Type B pancreatic cell (in vitro differentiated cells): ENCODE measurements at places on chromosomes 12 and 14.

DNA sequence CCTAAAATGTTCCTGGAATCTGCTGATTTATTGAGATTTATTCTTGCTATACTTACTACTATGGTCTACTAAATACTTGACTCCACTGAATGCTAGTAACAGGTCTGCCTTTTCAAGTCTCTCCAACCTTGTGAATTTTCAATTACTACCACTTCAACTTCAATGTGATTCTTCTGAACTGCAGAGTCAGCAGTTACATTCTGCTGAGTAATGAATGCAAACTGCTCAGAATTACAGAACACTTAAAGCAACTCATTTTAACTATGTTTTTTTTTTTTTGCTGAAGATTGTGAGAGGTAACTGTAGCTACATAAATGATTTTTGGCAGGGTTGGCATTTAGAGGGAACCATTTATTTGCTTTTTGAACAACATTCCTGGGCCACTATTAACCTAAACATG, 41.8 kb downstream of the ARF6 start:
- H3K27ac ChIP-seq, result peak overlapping the region; percentile 2
- no peaks in the 10 kb centered on the region for H3K27me3 ChIP-seq
- DNase-seq, result no peak
- H3K4me1 ChIP-seq, result no peaks in the 10 kb centered on the region
- H3K4me3 ChIP-seq, result no peak overlapping the region

DNA sequence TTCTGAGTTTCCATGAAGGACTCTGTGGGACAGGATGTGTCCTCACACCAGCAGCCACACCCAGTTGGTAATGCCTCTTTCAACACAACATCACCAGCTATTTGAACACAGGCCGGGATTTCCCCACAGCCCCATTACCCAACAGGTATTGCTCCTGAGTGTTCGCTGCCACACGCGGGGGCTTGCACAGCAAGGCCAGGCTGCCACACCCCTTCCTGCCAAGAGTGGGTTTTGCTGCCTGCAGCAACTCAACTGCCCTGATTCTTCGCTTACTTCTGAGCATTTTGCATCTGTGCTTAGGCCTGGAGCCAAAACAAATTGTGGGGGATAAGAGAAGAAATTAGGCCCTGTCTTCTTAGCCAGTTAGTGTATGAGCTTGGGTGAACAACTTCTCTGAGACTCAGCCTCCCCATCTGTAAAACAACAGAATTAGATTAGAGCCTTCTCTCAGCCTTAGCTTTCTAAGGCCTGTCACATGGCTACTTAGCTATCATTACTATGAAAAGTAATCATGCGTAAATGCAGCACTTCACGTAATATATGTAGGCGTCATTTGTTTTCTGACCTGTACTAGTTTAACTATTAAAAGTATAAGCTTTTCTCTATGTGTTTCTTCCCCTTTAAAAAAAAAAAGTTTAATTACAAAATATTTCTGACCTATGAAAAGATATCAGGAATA, 20.0 kb downstream of the CKAP4 start:
- peaks cover 15% of the 10 kb centered on the region for H3K4me1 ChIP-seq
- no peak overlapping the region for H3K4me3 ChIP-seq
- peak overlapping the region; percentile 52 for H3K27ac ChIP-seq

GRCh38 chr14:46051796-46052195, 599.8 kb downstream of the RPL10L start:
- H3K4me3 ChIP-seq, result no peak overlapping the region
- no peaks in the 10 kb centered on the region for H3K36me3 ChIP-seq
- no peaks in the 10 kb centered on the region for H3K4me1 ChIP-seq
- no peak overlapping the region for H3K27ac ChIP-seq
- H3K27me3 ChIP-seq, result no peaks in the 10 kb centered on the region
- no peak for DNase-seq

DNA sequence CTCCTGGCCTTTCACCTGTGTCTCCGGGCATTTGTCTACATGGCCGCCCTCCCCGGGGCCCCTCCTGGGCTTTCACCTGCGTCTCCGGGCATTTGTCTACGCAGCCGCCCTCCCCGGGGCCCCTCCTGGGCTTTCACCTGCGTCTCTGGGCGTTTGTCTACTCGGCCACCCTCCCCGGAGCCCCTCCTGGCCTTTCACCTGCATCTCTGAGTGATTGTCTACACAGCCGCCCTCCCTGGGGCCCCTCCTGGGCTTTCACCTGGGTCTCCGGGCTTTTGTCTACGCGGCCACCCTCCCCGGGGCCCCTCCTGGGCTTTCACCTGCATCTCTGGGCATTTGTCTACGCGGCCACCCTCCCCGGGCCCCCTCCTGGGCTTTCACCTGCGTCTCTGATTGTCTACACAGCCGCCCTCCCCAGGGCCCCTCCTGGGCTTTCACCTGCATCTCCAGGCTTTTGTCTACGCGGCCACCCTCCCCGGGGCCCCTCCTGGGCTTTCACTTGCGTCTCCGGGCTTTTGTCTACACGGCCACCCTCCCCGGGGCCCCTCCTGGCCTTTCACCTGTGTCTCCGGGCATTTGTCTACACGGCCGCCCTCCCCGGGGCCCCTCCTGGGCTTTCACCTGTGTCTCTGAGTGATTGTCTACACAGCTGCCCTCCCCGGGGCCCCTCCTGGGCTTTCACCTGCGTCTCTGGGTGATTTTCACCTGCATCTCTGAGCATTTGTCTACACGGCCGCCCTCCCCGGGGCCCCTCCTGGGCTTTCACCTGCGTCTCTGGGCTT, 68.0 kb upstream of the GALNT9 start:
- H3K36me3 ChIP-seq, result no peaks in the 10 kb centered on the region

DNA sequence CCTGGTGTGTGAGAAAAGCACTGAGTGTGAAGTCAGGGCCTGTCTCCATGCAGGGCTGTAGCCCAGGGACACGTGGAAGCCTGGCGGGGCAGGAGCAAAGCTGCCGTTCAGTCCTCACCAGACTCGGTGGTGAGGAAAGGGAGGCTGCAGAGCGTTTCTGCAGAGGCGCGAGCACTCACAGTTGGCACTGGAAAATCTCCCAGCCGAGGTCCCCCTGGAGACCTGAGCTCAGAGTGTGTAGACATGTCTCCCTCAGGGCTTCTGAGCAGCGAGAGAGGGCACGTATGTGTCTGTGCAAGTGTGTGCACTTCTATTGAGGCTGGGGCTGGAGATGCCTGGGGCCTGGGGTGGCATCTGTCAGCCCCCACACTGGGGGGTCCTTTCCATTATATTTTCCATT, 11.0 kb upstream of the HHIPL1 start:
- peaks cover 21% of the 10 kb centered on the region for H3K4me1 ChIP-seq
- DNase-seq, result no peak
- H3K36me3 ChIP-seq, result no peaks in the 10 kb centered on the region
- no peak overlapping the region for H3K4me3 ChIP-seq
- H3K27ac ChIP-seq, result no peak overlapping the region

DNA sequence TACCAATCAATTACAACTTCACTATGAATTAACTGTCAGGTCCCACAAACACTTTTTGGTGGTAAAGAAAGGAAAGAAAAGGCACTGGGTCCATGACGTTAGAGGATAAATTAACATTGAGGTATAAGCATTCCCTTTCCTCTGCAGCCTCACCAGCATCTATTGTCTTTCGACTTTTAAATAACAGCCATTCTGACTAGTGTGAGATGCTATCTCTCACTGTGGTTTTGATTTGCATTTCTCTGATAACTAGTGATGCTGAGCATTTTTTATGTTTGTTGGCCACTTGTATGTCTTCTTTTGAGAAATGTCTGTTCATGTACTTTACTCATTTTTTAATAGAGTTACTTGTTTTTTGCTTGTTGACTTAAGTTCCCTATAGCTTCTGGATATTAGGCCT, 9.4 kb downstream of the ANKS1B start:
- H3K27ac ChIP-seq, result no peak overlapping the region
- no peak overlapping the region for H3K4me3 ChIP-seq
- peaks cover 14% of the 10 kb centered on the region for H3K27me3 ChIP-seq
- H3K4me1 ChIP-seq, result no peaks in the 10 kb centered on the region

DNA sequence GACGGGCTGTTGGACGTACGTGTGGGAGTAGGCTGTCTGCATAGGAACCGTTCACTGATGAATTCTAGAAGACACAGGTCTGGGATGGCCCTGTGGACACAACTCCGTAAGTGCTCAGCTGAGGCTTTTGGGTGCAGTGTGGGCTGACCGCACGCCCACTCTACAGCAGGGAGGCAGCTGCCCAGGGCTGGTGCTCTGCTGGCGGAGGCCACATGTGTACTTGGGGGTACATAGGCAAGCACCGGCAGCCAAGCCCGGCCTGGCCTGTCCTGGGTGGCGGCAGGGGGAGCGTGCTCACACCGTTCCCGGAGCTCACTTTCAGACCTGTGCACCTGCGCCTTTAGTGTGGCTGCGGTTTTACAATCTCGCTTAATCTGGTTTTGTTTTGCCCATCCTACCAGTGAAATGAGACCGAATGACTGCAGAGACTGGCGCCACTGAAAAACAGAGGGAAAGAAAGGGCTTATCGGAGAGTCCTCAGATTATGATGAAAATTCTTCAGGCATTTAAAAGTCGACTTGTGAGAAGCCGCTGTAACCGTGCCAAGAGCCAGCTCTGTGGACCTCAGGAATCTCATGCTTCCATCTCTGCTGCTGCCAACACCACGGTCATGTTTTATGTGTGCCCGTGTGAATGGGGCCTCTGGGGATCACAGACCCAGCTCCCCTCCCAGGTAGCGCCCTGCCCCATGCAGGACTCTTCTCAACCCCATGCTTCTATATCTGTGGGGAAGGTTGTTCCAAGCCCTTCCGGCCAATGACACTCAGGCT, 45.8 kb downstream of the SSH1 start:
- no peak overlapping the region for H3K4me3 ChIP-seq
- peaks cover 30% of the 10 kb centered on the region for H3K36me3 ChIP-seq
- no peaks in the 10 kb centered on the region for H3K27me3 ChIP-seq
- H3K27ac ChIP-seq, result no peak overlapping the region
- DNase-seq, result no peak
- peaks cover 18% of the 10 kb centered on the region for H3K4me1 ChIP-seq

DNA sequence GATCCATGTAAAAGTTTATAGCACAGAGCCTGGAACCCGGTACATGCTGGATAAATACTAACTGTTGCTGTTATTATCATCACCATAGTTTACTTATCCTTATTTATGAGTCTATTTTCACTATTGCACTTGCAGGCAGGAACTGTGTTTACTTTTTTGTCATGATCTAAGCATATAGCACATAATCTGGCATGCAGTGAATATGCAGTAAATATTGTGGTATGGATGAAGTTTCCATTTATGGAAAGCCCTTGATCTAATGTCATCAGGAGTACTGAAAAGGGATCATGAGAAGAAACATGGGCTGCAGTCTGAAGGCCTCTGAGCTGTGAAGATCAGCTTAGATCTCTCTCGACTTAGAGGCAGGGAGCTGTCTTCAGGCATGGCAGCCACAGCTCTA, 91.6 kb downstream of the KCNK13 start:
- peaks cover 1% of the 10 kb centered on the region for H3K4me1 ChIP-seq
- H3K4me3 ChIP-seq, result no peak overlapping the region
- H3K36me3 ChIP-seq, result no peaks in the 10 kb centered on the region
- no peaks in the 10 kb centered on the region for H3K27me3 ChIP-seq
- no peak overlapping the region for H3K27ac ChIP-seq

- H3K27ac ChIP-seq, result no peak overlapping the region
- no peak for DNase-seq
- H3K27me3 ChIP-seq, result no peaks in the 10 kb centered on the region
- peak overlapping the region; percentile 2 for H3K4me3 ChIP-seq
Observed at GRCh38 chr14:54730156-54730961, 163.4 kb downstream of the SAMD4A start.

DNA sequence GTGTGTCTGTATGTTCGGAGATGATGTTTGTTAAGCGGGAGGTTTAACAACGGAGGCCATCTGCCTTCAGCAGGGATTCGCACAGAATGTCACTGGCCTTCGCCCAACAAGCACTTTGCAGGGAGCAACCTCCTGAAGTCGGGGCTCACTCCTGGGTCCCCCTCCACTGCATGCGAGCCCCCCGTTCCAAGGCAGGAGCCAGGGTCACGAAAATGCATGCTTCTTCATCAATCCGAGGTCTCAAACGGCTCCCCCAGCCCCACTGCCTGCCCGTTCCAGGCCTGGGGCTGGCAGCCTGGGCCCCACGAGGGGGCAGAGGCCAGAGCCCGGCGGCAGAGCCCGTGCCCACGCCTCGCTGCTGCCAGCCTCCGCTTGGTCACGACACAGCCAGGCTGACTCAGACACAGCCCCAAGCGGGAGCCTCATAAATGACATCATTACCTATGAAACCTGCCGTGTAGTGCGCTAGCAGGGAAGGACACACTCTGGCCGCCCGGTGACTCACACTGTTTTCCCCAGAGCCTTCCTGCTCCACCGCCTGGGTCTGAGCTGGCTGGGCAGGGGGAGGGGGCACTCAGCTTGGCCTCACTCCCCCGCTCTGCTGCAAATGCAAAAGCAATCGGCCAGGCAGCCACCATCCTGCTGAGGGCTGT, 169.5 kb upstream of the RTL1 start:
- no peaks in the 10 kb centered on the region for H3K36me3 ChIP-seq
- no peak overlapping the region for H3K27ac ChIP-seq
- no peak overlapping the region for H3K4me3 ChIP-seq
- peaks cover 13% of the 10 kb centered on the region for H3K4me1 ChIP-seq
- DNase-seq, result peak; percentile 76

- peaks cover 8% of the 10 kb centered on the region for H3K27me3 ChIP-seq
- DNase-seq, result no peak
- no peak overlapping the region for H3K4me3 ChIP-seq
- H3K4me1 ChIP-seq, result peaks cover 63% of the 10 kb centered on the region
- peak overlapping the region; percentile 15 for H3K27ac ChIP-seq
Observed at GRCh38 chr14:61260939-61261776, 20.0 kb downstream of the TMEM30B start.

DNA sequence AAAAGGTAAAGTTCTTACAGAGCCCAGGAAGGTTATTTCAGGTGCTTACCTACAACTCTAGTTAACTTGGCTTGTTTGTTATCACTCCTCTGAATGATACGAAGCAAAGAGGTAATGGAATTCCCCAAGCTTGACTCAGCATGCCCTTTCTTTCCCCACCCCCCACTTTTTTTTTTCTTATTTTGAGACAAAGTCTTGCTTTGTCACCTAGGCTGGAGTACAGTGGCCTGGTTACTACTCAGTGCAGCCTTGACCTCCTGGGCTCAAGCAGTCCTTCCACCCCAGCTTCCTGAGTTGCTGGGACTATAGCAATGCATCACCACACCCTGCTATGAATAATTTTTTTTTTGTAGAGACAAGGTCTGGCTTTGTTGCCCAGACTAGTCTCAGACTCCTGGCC, 17.1 kb upstream of the YBX3 start:
- H3K36me3 ChIP-seq, result no peaks in the 10 kb centered on the region
- H3K27me3 ChIP-seq, result peaks cover 34% of the 10 kb centered on the region
- no peak overlapping the region for H3K4me3 ChIP-seq
- no peak for DNase-seq
- peak overlapping the region; percentile 19 for H3K27ac ChIP-seq

GRCh38 chr14:57797160-57797559, 68.7 kb downstream of the SLC35F4 start:
- peaks cover 6% of the 10 kb centered on the region for H3K27me3 ChIP-seq
- H3K27ac ChIP-seq, result no peak overlapping the region
- H3K4me1 ChIP-seq, result no peaks in the 10 kb centered on the region
- DNase-seq, result no peak
- H3K36me3 ChIP-seq, result no peaks in the 10 kb centered on the region
- no peak overlapping the region for H3K4me3 ChIP-seq
